ENCODE measurements at places on chromosomes 12 and 14.

DNA sequence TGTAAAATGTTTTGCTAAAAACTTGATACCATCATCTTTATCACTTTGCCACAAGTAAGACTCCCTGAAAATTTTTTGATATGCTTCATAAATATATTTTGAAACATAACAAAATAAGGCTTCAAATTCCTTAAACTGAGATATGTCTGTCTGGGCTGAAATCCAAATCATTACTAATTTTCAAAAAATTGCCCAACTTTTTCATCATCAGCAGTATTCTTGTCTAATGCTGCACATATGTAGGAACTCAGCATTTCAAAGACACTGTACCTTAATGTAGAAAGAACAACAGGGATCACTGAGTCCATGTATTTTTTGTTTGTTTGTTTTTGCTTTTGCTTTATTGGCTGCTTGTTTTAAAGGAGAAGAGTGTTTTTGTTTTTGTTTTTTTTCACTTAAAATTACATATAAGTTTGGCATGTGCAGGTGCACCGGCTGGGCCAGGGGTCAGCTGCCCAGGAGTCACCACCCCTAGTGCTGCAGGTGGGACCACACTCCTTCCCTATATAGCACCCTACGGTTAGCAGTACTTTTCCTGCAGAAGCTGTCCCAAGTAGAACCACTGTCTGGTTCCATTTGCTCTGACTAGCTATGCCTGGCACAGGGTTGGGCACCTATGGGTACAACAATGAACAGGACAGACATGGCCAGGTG, 231.2 kb downstream of the PIK3C2G start:
- DNase-seq, result no peak

DNA sequence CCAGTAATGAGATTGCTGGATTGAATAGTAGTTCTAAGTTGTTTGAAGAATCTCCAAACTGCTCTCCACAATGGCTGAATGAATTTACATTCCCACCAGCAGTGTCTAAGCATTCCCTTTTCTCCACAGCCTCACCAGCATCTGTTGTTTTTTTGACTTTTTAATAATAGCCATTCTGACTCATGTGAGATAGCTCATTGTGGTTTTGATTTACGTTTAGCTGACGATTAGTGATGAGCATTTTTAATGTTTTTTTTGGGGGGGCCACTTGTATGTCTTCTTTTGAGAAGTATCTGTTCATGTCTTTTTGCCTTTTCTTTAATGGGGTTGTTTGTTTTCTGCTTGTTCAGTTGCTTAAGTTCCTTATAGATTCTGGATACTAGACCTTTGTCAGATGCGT, 8.1 kb upstream of the SLC15A5 start:
- DNase-seq, result no peak

- no peak for DNase-seq
Observed at GRCh38 chr12:23847857-23848256, 101.6 kb downstream of the SOX5 start.

GRCh38 chr12:9039397-9039977, 50.1 kb downstream of the KLRG1 start:
- peak; percentile 89 for DNase-seq

DNA sequence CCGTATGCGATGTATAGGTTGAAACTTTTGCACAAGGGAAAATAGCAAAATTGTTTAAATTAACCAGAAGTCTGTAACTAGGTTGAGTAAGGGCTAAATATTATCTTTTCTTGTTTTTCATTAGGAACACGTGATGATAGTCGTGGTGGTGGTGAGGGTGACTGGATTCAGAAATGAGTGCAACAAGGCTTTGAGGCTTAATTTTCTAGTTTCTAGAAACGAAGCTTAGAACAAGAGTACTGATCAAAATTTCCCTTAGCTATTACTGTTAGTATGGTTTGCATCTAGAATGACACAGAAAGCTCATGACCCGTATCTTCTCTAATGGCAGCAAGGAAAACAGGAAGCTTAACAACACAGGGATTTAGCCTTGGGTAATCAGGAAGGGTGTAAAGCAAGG, 7.0 kb downstream of the SLIRP start:
- DNase-seq, result no peak

DNA sequence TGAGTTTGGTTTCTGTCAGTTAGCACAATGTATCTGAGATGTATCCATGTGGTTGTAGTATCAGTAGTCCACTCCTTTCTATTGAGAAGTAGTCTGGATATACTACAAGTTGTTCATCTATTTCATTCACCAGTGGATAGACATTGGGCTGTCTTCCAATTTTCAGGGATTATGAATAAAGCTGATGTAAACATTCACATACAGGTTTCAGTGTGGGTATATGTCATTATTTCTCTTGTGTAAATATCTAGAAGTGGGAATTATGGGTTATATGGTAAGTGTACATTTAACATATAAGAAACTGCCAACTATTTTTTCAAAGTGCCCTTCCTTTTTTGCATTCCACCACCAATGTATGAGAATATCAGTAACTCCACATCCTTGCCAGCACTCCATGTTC, 35.9 kb downstream of the PHLDA1 start:
- DNase-seq, result peak; percentile 38

DNA sequence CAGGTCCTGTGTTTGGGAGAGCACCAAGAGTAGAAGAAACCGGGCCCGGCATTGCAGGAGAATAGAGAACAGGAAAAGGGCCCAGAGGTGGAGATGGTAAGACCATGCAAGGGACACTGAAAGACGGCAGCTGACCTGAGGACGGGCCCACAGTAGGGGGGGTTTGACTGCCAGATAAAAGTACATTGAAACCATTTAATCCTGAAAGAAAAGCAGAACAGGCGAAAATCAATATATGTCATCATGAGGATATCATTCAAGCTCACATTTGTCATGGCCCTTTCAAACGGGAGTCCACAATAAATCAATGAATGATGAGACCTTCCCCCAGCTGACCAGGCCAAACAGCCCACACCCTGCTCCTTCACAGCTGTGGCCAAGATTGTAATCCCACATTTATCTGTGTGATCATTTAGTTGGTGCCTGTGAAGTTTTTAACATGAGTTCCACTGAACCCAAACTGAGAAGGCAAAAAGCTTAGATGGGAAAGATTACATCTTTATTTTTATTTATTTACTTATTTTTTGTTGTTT, 39.5 kb downstream of the E2F7 start:
- no peak for DNase-seq

- no peak for DNase-seq
Observed at GRCh38 chr12:16072678-16073077, 161.5 kb downstream of the DERA start.

DNA sequence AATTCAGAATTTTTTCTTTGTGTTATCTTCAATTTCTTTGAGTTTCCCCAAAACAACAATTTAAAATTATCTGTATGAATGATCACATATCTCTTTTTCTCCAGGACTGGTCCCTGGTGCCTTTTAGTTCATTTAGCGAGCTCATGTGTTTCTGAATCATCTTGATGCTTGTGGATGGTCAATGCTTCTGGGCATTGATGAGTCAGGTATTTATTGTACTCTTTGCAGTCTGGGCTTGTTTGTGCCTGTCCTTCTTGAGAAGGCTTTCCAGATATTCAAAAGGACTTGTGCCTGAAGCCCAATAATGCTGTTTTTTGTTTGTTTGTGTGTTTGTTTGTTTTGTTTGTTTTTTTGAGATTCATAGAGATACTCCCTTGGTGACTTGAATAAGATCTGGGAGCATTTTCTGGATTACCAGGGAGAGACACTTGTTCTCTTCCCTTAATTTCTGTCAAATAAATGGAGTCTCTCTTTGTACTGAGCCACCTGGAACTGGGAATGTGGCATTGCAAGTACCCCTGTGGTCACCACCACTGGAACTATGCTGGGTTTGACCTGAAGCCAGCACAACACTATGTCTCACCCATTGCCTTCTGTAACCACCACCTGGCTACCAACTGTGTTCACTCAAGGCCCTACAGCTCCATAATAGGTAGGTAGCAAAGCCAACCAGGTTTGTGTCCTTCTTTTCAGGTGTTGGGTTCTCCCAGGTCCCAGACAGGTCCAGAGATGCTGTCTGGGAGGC, 56.3 kb downstream of the SLC6A15 start:
- no peak for DNase-seq

DNA sequence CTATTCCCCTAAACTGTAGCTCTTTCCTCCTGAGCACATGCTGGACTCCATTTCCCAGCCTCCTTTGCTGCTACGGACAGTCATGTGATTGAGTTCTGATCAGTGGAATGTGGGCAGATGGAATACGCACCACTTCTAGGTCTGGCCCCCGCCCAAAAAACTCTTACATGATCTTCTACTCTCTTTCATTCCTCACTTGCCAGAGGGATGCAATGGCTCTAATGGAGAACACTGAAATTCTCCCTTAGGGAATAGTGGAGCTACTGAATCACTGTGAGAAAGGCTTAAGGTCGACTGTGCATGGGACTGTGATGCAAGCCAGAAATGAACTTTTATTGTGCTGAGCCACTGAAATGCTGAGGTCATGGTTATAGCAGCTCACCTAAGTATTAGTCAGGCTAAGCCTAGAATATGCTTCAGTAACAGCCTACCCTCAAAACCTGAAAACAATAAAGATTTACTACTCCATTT, 13.0 kb upstream of the TMED2 start:
- DNase-seq, result peak; percentile 31

- DNase-seq, result peak; percentile 64
Observed at GRCh38 chr12:77299910-77300669, 234.7 kb upstream of the E2F7 start.

- no peak for DNase-seq
Observed at GRCh38 chr12:57107456-57108155, 3.6 kb downstream of the STAT6 start.

GRCh38 chr12:12784911-12785814, at the start of gene APOLD1:
TSS of gene APOLD1 (plus strand) at chr12:12785659. CDS start at chr12:12785692, 33 bp downstream.
- no peak for DNase-seq

DNA sequence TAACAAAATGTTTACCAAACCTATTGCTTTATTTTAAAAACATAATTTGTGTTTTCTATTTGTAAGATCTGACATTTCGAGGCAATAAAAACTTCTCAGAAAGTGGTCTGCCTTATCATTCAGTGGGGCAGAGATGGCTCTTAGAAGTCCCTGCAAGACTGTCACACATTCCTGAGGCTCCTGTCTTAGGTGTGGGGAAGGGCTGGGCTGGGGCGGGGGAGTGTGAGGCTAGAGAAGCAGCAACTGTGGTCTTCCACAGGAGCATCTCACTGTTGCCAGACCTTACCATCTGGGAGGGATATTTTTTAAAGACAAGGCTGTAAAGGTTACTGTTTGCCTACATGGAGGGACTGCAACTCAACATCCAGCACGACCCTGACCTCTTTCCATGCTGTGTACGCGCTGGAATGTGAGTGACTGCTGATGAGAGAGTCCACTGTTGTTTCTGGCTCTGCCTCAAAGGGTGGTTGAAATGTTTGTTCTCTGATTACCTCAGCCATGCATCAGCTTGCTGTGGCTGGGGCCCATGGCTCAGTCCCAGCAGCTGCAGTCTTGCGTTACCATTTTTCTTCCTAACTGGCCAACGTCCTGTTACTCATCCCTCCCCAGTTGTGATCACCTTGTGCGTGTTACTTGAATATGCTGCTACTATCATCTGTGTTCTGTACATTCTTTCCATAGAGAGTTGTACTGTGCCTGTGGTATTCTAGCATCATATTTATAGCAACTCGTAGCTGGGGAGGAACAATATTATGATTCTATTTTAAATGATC, 12.4 kb downstream of the ERG28 start:
- DNase-seq, result peak; percentile 87

DNA sequence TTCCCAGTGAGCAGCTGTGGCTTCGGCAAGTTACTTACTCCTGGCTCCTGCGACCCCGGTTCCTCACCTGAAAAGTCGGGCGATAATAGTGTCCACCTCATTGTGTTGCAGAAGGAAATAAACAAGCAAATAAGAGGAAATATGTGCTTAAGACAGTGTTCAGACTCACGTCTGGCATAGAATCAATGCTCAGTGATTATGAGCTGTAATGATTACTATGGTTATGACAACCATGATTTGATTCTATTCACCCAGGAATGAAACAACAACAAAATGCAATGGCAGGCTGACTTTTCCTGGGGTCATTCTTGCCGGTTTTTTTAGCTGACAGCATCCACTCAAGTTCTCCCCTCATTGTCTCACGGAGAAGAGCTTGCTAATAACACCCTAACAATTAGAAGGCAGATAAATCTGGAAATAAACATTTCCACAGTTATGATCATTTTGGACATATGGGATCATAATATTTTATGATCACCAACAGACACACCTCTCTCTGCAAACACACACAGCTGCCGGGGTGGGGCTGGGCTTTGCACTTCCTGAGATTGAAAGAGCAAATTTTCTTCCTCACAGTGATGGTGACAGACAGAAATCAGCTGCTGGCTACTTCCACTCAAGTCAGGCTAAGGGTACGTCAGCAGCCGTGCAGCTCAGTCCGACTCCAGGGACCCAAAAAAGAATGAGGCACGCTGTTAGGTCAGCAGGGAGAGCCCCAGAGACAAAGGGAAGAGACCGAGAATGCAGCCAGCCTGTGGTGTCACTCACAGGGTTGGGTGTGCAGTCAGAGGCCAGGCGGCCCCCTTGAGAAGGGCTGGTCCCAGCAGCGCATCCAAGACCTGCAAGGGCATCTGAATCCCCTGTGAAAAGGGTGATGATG, 158.0 kb downstream of the RIMBP2 start:
- DNase-seq, result peak; percentile 81

DNA sequence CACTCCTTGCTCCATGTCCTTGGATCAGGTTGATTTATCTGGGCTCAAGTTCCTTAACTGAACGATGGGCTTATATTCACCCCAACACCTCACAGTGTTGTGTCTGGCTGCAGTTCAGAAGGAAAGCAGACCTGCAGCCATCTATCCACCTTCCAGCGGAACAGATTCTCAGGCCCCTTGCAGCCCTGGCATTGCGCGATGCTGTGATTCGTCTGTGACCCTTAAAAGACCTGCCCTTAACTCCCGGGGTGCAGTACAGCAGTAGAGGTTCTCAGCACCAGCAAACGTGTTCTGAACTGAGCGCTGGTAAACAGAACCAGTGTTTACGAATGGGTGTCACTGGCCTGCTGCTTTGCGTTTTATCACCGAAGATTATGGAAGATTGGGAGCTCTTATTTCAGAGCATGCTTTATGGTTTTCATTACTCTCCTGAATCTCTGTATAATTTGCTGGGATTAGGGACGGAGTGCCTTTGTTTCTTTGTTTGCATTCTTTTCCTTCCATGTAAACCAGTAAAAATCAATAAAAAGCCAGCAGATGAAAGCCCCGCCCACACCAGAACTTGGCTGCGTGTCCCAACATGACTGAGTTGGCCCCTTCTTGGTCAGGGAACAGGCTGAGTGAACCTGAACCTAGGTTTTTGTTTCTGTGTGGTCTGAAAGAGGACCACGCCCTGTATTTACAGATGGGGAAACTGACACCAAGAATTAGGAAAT, 286.7 kb upstream of the CRY1 start:
- DNase-seq, result no peak

DNA sequence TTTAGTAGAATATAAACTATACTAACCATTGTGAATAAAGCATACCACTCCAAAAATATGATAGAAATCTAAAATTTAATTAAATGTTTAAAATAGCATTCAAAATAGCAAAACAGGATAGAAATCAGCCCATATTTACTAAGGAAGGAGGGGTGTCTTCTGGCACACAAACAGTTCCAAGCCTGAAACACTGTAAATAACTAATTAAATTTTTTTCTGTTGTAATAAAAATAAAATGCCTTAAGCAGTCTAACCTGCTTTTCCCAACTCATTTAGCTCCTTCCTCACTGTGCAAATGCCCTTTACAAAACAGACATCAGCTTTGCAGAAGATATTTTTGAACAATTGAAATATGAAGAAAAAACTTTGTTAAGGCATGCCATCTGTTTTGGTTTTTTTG, 707.1 kb upstream of the USP15 start:
- no peak for DNase-seq

Measured in DMS53 (cell line).